ENCODE measurements at places on chromosomes 12 and 14.

DNA sequence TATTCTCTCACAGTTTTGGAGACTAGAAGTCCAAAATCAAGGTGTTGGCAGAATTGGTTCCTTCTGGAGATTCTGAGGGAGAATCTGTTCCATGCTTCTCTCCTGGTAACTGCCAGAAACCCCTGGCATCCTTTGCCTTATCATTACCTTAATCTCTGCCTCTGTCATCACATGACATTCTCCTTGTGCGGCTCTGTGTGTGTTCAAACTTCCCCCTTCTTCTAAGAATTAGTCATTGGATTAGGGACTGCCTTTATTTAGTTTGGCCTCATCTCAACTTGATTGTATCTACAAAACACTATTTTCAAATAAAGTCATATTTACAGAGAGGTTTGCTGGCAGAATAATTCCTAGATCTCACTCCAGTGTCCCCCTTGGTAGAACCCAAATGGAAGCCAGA is 68.9 kb downstream of the ZNF641 start:
- no peak for DNase-seq

GRCh38 chr12:104219908-104220404 is 4.4 kb downstream of the TXNRD1 start:
- DNase-seq = no peak

DNA sequence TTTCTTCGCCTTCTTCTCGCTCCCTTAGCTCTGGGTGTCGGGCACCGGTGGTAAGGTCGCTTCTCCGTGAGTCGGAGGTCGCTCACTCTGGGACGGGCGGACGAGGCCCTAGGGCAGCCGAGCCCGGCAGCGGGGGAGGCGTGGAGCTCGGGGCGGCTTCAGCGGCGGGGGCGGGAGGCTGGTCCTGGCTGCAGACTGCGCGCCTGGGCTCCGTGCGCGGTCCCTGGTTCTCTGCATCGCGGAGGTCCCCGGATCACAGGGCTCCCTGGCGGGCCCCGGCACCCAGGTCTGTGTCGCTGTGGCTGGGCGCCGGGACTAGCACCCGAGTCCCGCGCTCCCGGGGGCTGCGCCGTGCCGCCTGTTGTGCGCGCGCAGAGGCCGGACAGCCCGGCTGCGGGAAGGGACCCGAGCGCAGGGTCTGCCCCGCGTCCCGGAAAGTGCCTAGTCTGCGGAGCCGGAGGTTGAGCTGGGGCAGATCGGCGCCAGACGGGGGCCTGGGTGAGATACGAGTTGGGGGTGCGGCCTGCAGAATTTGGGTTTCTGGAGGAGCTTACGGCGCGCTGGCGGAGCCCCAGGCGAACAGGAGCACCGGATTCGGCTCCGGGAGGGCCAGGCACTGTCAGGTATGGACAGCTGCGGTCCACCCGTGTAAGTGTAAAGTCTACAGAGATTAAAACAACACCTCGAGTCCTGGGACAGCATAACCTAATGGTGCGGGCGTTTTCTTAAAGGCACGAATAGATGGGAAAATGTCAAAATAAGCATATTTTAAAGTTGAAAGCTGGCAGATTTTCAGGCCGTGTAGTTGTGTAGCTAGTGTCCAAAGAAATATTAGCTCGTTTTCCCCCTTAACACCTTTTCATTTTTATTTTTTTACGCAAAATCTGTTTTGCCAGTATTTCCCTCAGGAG is 713 bp downstream of the FRMD6 start:
- DNase-seq = no peak

DNA sequence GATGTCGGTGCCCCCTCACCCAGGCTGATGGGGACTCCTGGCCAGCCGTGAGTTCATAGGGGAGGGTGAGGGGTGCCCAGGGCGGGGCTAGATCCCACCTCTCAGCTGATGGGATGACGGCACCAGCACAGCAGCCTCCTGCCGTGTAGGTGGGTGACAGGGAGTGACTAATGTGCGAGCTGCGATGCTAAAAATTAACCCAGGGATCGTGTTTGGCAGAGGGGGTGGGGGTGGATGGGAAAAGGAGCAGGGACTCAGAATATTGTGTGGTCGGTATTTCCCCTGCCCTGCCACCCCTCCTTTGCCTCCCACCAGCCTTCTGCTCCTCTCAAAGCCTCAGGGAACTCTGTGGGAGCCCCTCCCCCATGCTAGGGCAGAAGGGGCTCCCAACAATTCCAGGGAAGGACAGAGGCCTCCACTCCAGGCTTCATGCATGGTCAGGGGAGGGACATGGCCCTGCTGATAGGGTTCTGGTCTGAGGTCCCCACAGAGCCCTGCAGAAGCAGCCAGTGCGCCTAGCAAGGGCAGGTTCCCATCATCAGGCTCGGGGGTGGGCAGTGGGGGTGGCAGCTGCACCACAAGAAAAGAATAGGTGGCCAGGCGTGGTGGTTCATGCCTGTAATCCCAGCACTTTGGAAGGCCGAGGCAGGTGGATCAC is 12.5 kb downstream of the TAMALIN start:
- no peak for DNase-seq

GRCh38 chr12:116533343-116534251 is 25.6 kb upstream of the MAP1LC3B2 start:
- DNase-seq = peak; percentile 76

DNA sequence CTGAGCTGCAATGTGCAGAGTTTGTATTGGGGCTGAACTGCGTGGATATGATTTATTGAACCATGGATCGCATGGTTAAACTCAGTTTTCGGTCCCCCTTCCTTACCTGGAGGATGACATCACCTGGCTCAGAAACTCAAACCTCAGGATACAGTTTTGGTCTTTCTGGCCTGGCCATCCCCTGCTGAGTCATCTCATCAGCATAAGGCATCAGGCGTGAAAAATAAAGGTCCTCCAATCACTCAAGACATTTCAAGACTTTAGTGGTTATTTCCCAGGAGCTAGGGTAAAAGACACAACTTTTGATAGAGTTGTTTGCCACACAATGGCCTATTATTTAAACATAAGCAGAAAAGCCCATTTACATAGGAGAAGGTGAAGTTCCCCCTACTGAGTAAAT is 631.1 kb upstream of the TMEM132C start:
- DNase-seq = no peak

DNA sequence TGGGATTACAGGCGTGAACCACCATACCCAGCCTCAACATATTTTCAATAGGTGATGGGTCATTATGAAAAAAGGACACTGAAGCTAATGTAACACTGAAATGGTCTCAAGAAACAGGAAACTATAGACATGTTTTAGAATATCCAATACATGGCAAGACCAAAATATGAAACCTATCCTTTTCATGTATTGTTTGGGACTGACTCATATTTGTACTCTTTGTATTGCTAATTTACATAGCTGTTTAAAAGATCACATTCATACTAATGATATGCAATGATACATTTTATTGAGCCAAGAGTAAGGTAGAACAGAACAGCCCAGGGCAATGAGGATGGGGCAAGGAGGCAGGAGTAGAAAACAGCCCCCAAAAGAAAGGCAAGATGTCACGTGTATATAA is 32.6 kb downstream of the RESF1 start:
- no peak for DNase-seq

- no peak for DNase-seq
Measured at GRCh38 chr14:44798386-44799242, 163.1 kb downstream of the KLHL28 start.

DNA sequence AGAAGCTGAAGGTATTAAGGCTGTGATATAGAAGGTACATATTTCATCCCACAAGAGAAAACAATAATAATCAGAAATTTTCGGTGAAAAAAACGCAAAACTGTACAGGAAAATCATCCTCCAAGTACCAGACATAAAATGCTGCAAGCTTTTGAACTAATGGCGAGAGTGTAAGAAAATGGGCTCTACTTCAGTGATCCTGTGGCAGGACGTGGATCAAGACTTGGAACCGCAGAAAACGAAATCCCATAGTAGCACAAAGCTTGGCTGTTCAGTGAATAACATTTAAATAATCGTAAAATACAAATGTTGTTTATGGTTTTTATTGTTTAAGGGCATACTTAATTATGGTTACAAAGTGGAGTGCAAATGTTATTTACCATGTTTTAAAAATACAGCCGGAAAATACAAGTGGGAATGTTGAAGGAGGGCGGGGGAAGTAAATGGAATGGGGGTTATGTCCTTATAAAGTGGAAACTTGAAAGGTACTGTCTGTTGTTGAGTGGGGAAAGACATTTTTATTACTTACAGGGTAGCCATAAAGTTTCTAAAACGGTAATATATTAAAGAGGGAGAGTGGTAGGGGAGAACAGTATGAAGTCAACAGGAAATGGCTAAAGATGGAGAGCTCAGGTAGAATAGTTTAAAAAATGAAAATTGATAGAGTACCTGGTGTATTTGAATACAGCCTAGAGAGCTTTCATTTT is 1.1 kb downstream of the SMIM10L1 start:
- no peak for DNase-seq

GRCh38 chr12:132259364-132259871 is 70.0 kb downstream of the GALNT9 start:
- no peak for DNase-seq

GRCh38 chr12:9829982-9830381 is 2.7 kb downstream of the KLRF1 start:
- DNase-seq = no peak
